ENCODE measurements at places on chromosomes 7 and 10.

DNA sequence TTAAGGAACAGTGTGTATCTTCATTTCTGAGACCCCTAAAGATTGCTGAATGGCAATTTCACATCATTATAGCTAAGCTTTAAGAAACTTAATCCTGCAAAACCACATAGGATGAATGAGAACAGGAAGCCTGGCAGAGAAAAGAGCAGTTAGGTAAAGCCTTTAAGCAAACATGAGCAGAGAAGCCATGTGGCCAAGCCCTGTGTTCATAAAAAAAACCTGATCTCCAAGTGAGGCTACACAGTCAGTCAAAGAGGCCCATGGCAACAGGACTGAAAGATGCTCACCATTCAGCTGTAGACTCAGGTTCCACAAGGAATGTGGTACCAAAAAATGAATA is 9.3 kb downstream of the LIPA start:
- DNase-seq = no peak

DNA sequence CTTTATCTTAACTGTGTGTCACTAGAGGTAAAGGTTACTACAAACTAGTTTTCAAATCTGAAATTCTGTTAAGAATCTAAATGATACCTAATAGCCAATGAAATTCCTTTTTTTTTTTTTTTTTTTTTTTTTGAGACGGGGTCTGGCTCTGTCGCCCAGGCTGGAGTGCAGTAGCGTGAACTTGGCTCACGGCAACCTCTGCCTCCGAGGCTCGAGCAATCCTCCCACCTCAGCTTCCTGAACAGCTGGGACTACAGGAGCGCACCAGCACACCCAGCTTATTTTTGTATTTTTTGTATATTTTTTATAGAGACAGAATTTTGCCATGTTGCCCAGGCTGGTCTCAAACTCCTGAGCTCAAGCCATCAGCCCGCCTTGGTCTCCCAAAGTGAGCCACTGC is 160.3 kb upstream of the NEBL start:
- no peak for DNase-seq

- DNase-seq = no peak
Measured at GRCh38 chr7:1704811-1705738, 35.0 kb downstream of the ELFN1 start.

- no peak for DNase-seq
Measured at GRCh38 chr10:20809631-20810030, 87.5 kb downstream of the NEBL start.

DNA sequence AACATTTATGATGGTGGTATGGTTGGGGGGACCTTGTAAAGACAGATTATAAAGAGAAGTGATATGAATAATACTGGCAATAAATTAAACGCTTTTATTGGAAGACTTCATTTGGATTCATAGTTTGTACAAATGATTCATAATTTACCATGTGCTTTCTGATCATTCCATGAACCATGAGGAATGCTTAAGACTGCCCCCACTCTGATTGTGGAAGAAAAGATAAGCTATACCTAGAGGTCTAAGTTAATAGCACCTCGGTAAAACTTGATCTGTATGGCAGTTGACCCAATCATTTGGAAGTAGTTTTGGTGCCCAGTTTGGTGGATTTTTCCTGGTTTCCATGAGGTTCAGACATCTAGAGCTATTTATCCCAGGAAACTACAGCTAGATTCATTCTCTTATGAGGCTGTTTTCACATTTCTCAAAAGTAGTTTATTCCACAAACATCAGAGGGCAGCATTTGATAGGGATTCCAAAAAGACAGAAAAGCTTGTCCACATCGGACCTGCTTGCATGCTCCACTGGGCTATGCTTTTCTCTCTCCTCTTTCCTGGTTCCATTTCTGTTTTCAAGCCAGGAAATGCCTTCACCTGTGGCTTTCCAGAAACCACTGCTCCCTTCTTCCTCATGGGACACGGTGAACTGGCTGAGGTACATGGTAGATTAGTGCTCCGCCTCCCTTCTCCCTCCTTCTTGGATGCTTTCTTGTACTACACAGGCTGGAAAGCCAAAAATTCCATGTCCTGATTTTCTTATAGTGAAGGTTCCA is 29.2 kb downstream of the TFAM start:
- DNase-seq = no peak

- DNase-seq = no peak
Measured at GRCh38 chr10:130254662-130255061, 118.5 kb downstream of the GLRX3 start.
